Astrocyte (in vitro differentiated cells and primary cell): ENCODE measurements at places on chromosomes 11 and 22. TPM values are rescaled to one million over a fixed set of nuclear protein-coding genes. Genes with fewer than 3 reads are reported as not detected.

- H3K27me3 ChIP-seq = no peaks in the 10 kb centered on the region
- no peak overlapping the region for H3K27ac ChIP-seq
- peak; percentile 34 for DNase-seq
Measured at GRCh38 chr22:28829358-28830181, 29.2 kb upstream of the XBP1 start.

The RAG2 gene
- total RNA-seq = not detected in 2 replicates

The KRTAP5-8 gene
- not detected in 2 replicates for total RNA-seq

DNA sequence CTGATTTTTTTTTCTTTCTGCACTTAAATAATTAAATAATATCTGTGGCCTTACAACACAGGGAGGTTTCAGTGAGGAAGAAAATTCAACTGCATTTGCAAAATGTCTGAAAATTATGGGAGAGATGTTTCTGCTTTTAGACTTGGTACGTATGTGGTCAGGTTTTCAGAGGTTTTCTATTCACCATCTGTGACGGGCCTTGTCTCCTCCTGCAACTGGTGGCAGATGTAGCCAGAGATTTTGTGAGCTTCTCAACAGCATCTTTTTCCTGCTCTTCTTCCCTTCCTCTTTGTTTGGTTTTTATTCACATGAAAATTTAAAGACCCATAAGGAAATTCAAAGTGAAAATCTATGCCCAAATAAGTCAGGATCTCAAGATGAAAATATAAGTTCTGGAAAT, 38.3 kb downstream of the ZBTB16 start:
- H3K27ac ChIP-seq = no peak overlapping the region
- no peaks in the 10 kb centered on the region for H3K36me3 ChIP-seq
- no peaks in the 10 kb centered on the region for H3K4me1 ChIP-seq
- H3K27me3 ChIP-seq = peaks cover 10% of the 10 kb centered on the region
- no peak overlapping the region for H3K4me3 ChIP-seq

- peak; percentile 50 for DNase-seq
- H3K27ac ChIP-seq = no peak within 1 kb of the TSS
- peaks cover 35% of the 10 kb centered on the region for H3K4me1 ChIP-seq
- H3K36me3 ChIP-seq = no peaks in the 10 kb centered on the region
- peak within 1 kb of the TSS; percentile 53 for H3K4me3 ChIP-seq
Measured at GRCh38 chr11:68841718-68842426, at the start of gene CPT1A. TSS of gene CPT1A (minus strand) at chr11:68841916. CDS start at chr11:68815474, 26,442 bp downstream.

The PLAAT5 gene
- total RNA-seq = 0.36 and 0.50 TPM in 2 replicates

The DNAJB13 gene
- 1.2 and 1.3 TPM in 2 replicates for total RNA-seq

The ARHGAP20 gene
- total RNA-seq = 0.11 and 0.19 TPM in 2 replicates

DNA sequence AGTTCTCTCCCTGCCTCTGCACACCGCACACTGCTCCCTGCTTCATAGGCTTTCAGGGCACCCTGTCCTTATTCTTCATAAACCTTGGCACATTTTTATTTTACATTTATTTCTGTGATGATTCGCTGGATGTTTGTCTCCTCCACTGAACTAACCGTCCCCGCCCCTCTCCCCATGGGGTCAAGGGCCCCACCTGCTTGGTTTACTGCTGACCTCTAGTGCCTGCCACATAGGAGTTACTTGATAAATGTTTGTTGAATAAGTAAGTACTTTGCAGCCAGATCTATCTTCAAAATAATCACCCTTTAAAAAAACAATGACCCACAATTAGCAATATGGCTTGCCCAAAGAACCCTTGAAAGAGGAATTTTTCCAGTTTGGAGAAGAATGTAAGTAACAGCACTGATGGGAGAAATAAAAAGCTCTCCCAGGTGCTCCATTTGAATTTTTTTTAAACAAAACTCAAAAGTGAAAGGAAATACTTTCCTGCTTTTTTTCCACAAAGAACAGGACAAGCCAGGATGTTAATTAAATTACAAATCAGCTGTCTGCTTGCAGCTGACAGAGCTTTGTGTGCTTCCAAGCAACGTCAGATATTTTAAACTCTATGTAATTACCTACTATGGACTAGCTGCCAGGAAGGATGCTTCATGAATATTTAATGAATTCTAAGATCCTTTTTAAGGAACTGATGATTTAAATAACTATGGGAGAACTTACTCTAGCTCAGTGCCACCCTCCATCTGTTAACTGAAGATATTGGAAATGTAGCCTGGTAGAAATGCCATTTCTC, 1083.6 kb downstream of the DLG2 start:
- DNase-seq = no peak
- H3K4me3 ChIP-seq = no peak overlapping the region
- no peaks in the 10 kb centered on the region for H3K4me1 ChIP-seq
- H3K27ac ChIP-seq = no peak overlapping the region
- no peaks in the 10 kb centered on the region for H3K27me3 ChIP-seq
- no peaks in the 10 kb centered on the region for H3K36me3 ChIP-seq

The TTC28 gene
- total RNA-seq = 23.2 and 24.4 TPM in 2 replicates

The CSF2RB gene
- 0.09 and 0.31 TPM in 2 replicates for total RNA-seq

The HTR3B gene
- not detected in 2 replicates for total RNA-seq

GRCh38 chr11:75351791-75352587, 528 bp upstream of the ARRB1 start:
- no peak overlapping the region for H3K27ac ChIP-seq
- DNase-seq = peak; percentile 41
- no peaks in the 10 kb centered on the region for H3K36me3 ChIP-seq
- no peaks in the 10 kb centered on the region for H3K27me3 ChIP-seq
- peaks cover 27% of the 10 kb centered on the region for H3K4me1 ChIP-seq

DNA sequence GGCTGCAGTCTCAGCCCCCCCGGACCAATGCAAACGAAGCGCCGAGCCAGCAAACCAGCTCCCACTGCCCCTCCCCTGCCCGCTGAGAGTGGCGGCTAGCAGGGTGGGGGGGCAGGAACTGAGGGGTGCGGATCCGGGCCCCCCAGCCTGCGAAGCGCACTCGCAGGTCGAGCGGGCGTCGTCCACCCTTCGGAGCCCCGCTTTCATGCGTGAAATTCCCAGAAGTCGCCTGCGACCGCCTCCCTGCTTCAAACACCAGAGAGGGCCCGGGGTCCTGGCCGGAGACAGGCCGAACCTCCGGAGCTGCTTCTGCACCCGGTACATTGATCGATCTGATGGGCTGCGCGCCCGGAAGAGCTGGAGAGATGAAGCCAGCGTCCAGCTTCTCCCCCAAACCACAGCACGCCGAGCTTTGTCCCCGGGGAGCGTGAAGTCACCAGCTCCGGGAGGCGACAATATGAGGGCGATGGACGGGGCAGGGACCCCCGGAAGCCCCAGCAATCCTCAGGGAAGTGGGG, 646 bp upstream of the PATZ1 start:
- peak overlapping the region; percentile 60 for H3K27ac ChIP-seq
- no peaks in the 10 kb centered on the region for H3K36me3 ChIP-seq
- DNase-seq = peak; percentile 39

The TNNT3 gene
- total RNA-seq = not detected in 2 replicates

The APOL4 gene
- total RNA-seq = 0.07 TPM in 1 of 2 replicates, not detected in the other

DNA sequence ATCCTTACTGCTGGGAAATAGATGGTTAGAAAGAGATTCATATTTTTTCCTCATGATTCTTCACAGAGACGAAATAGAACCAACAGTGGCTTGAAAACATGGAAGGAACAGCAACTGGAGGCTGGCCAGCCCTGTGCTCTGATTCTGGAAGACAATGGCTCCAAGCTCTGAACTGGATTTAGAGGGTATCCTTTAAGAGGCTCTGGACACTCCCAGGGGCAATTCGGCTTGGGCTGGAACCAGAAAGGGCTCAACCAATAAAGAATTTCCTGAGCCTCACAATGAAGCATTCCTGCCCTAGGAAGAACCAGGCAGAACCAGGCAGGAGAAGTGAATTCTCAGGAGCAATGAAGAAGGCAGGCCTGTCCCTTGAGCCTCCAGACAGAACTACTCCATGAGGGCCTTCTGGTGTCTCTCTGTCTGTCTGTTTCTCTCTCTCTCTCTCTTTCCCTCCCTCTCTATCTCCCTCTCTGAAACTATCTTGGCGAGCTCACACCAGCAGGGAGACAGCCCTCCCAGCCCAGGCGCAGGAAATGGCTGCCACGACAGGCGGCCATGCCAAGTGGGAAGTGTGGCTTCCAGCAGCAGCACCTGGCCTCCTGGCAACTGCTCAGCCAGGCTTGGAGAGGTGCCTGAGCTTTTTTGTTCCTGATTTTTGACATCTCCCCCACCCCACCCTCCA, 93.3 kb downstream of the RCN1 start:
- no peak overlapping the region for H3K27ac ChIP-seq
- H3K4me1 ChIP-seq = no peaks in the 10 kb centered on the region
- no peak overlapping the region for H3K4me3 ChIP-seq
- no peak for DNase-seq
- peaks cover 2% of the 10 kb centered on the region for H3K27me3 ChIP-seq
- H3K36me3 ChIP-seq = no peaks in the 10 kb centered on the region
